Bone marrow (tissue), 2 donors: ENCODE measurements at places on chromosomes 1 and 21.

DNA sequence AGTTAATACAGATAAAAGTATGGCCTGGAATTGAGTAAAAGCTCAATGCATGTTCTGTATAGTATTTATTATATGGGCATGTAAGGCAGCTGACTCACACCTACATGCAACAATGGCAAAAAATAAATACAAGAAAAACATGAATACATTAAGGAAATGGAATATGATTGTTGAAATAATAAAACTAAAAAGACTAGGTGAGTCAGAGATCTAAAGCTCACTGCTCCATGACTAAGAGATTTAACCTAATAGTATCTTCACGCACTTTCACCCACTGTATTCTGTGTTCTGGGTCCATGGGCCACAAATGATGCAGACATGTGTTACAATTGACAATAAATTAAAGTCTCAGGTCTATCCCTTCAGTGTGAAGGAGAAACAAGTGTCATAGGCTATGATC lies 607.0 kb downstream of the AGBL4 start:
- DNase-seq, result no peak

- no peak for DNase-seq
These were observed 101.8 kb downstream of the CLIC6 start for GRCh38 chr21:34770576-34770975.

DNA sequence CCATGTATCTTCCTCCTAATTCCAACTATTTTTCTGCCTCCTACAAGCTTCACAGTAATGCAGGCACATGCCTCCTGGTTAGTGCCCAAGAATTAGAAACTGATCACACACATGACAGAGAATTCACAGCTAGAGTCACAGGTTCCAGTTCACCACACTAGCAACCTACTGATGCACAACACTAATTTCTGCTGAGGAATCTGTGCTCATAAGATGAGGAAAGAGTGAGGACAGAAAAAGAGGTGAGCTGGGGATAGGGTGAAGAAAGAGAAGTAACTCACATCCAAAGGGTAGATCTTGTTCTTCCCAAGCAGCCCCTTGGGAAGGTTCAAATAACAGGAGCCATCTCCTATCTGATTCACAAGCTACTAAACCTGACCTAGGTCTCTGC lies 61.3 kb downstream of the PUM1 start:
- no peak for DNase-seq

DNA sequence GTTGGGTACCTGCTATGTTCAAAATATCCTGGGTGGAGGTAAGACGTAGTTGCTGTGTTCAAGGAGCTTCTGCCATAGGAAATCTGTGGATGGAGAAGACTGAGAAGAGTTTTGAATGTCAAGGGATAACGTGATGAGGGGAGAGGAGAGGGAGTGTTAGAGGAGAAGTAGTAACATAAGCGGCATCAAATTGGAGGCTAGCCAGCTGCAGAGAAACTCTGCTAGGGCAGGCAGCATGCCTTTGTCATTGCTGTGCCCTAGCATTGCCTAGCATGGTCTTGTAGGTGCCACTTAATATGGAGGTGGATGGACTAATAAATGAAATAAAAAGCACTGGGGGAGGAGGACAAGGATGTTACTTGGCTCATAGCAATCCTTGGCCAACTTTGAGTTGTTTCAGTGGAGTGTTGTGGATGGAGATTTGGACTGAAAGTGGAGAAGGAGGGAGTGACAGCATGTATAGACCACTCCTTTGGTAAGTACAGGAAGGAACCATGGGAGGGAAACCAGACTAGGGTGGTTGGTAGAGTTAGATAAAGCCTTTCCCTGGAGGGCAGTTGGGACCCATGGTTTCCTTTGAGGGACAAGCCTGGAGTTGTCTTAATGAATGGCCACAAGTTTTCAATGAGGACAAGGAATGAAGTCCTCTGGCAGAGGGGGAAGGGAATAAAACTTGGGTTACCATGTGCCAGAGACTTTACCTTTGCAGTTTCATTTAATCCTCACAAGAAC lies 6.3 kb downstream of the VANGL1 start:
- DNase-seq, result no peak

DNA sequence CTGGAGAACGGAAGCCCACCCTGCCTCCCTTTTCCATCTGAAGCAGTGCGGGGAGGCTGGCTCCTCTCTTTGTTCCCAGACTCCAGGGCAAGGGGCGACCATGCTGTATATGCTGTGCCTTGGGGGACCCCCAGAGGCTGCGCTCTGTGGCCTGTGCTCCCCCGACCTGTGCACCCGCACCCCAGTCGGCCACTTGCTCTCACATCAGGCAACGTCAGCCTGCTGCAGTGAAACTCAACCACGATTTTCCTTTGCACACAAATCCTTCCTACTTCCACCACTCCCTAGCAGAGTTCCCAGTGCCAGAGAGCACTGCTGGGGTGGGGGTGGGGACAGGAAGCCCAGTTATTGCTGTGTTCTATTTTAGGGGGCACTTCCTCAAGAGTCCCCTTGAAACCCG lies 52.5 kb downstream of the SIM2 start:
- DNase-seq, result no peak

DNA sequence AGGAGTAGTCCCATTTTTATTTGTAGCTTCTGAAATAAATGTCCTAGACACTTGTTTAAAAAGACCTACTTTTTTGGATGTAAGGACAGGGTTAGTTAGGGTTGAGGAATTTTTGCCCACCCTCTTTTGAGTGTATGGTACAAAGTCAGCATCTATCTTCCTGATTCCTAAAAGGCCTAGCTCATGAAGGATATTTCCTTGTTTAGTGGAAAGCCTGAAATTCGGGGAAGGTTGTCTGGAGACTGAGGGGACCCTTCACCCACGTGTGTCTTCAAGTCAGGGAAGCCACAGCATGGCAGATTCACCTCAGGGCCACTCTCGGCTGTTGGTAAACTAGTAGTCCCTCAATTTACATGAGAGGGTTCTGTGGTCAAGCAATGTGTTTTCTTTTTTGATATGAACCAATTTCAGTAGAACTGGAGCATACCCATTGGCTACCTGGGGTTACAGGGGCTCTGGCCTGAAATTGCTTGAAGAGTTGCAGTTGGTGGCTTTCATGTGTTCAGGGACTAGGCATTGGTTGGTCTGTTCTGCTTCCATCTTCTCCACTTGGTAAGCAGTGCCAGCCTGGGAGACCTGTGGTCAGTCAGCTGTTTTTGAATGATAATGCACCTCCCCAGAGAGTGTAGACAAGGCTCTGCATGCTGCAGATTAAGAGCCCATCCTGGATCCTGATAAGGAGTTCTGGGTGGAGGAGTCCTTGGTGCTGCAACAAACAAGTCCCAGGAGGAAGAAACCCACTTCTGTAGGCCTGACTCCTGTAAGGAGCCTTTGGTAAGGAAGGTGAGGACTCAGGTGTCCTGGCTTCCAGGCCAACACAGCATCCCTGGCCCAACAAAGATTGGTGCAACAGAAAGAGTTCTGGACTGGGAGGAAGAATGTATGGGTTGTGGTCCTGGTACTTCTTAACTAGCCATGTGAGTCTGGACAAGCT lies 6.3 kb downstream of the BTG2 start:
- DNase-seq, result no peak

- DNase-seq, result no peak
These were observed 32.3 kb downstream of the CD58 start for GRCh38 chr1:116538544-116538943.

DNA sequence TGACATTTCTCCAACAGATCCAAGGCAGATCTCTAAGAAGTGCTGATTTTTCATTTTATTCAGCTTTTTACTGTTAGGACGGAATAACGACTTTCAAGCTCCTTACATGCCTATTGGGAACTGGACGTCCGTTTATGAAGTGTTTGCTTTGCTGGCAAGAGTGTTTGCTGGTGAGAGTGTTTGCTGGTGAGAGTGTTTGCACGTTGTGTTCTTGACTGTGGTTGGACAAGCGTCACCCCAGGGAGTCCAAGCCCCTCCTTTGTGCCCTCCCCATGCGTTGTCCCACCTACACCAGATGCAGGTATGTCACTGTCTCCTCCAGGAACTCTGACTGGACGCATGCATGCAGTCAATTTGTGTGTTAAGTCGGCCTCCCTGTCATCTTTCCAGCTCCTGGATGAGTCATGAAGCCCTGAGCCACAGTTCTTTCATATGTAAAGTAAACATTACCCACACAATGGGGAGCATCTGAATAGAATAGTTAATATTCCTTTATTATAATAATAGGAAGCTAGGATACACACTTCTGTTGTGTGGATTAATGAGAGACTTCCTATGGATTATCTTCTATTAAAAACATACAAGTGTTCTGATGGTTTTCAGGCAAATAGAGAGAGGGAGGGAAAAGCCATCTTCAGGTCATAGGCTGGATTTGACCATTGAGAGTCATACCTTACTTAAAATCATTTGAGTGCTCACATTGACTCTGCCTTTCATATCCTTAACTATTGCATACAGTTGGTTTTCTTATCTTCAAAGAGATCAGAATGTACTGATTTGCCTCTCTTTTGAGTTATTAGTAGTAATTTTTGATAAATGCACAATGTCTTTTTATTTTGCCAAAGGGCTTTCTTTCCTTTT lies 119.2 kb downstream of the GALNT2 start:
- no peak for DNase-seq

GRCh38 chr1:217839161-217839560 lies 208.0 kb downstream of the SPATA17 start:
- no peak for DNase-seq

DNA sequence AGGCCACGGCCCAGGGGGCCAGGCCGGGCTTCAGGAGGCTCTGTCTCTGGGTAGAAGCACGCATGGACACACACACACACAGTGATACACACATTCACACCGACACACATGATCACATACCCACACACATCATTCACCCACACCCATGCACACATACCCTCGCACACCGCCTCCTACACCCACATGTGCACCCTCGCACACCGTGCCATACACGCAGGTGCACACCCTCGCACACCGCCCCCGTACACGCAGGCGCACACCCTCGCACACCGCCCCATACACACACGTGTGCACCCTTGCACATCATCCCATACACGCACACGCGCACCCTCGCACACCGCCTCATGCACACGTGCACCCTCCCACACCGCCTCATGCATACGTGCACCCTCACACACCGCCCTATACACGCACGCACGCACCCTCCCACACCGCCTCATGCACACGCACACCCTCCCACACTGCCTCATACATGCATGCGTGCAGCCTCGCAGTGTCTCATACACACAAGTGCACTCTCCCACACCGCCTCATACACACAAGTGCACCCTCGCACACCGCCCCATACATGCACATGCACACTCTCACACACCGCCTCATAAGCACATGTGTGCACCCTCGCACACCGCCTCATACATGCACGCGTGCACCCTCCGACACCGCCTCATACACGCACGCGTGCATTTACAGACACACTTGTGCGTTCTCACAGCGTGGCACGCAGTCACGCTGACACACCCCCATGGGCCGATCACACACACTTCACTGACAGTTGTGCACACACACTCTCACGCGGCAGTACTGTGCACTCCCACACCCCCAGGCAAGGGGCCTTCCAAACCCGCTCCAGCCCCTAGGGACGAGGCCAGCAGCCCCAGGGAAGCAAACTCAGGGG lies 128.1 kb downstream of the SIK1 start:
- DNase-seq, result no peak

- no peak for DNase-seq
These were observed 16.6 kb upstream of the CLCA4 start for GRCh38 chr1:86530211-86530845.

DNA sequence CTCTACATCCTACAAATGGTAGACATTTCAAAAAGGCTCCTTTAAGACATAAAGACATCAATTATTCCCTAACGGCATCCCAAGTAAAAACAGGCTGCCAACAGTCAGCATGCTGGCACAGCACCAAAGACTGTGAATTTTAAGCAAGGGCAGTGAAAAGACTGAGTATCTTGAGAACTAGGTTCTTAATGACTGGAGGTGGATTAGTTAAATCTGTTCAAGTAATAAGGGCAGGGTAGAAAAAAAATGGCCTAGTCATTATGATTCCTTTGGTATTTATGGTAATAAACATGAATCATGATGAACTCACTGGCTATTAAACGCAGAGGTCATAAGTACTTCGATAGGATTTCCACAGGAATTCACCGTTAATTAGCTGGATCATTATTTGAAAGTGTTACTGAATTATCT lies 75.2 kb downstream of the KIFAP3 start:
- no peak for DNase-seq

DNA sequence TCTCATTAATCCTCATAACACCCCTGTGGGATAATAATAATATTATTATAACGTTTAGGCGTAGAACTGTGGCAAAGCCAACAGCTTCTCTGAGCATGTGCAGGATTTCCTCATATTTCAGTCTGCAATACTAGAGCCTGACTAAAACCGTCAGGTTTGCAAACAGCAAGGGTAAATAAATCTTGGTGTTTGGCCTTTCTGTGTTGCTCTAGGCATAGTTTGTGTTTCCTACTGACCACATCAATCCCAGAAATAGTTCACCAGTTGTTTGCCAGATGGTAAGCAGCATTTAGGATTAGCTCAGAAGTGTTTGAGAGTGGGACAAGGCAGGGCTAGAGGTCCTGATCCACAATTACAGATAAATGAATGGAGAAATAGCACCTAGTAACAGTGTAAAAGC lies 2.8 kb upstream of the KCNA3 start:
- no peak for DNase-seq

DNA sequence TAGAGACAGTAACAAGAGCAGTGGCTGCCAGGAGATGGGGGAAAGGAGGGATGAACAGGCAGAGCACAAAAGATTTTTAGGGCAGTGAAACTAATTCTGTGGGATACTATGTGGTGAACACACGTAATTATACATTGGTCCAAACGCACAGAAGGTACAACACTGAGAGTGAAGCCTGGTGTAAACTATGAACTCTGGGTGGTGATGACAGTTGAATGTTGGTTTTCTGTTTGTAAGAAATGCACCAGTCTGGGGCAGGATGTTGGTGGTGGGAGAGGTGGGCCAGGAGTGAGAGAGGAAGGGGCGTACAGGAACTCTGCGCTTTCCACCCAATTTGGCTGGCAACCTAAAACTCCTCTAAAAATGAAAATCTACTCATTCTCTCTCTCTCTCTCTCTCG lies 50.2 kb upstream of the TIAM1 start:
- DNase-seq, result no peak

- no peak for DNase-seq
These were observed 11.3 kb downstream of the PRDM16 start for GRCh38 chr1:3080053-3080955.

DNA sequence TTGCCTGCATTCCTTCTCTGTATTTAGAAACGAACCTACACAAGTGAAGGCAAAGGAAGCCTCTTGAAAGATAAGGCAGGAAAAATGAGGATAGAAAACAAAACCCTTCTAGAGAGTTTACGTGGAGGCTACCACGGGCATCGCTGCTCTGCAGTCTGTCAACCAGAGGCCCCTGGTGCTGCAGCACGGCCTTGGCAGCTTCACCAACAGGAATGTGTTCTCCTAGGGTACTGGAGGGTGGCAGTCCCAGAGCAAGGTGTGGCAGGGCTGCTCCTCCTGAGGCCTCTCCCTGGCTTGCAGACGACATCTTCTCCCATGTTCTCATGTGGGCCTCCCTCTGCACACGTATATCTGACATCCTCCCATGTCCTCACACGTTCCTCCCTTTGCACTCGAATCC lies 57.6 kb upstream of the SAMD11 start:
- no peak for DNase-seq
